ENCODE measurements at places on chromosomes 4 and X.
A peak's percentile ranks its signal among the peaks of the same experiment; 100 is the strongest.

GRCh38 chr4:113822555-113823290 is 61.2 kb upstream of the CAMK2D start:
- DNase-seq = no peak

- DNase-seq = no peak
These were observed 27.9 kb upstream of the MSMO1 start for GRCh38 chr4:165299399-165300060.

- DNase-seq = no peak
These were observed 170.2 kb downstream of the ADGRA3 start for GRCh38 chr4:22345678-22346077.

DNA sequence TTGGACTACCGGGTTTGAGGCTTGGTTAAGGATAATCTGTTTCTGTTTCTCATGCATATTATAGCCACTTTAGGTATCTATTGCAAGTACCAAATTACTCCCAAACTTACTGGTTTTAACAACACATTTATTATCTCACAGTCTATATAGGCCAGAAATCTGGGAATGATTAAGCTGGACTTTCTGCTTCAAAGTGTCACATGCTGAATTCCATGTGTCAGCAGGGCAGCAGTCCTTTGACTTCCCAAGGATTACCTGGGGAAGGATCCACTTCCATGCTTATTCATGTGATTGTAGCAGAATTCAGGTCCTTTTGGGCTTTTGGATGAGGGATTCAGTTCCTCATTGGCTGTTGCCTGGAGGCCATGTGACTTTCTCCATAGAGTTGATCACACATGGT is 349.0 kb upstream of the TRAM1L1 start:
- DNase-seq = no peak

DNA sequence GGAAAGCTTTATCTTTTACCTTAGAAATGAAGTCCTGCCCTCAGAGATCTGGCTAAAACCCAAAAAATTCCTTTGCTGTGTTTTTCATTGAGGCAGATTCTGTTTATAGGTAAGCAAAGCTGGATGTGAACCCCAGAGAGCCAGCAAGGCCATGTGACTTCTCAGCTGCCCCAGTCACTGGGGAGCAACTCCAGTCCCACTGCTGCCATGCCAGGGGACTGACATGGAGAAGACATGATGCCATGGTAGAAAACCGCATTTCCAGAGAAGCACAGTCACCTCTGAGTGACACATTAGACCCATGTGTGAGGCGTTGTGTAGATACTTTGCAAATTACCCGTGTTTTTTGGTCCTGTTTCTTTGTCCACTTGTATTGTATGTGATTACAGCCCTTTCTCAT is 45.4 kb downstream of the PTTG2 start:
- no peak for DNase-seq

DNA sequence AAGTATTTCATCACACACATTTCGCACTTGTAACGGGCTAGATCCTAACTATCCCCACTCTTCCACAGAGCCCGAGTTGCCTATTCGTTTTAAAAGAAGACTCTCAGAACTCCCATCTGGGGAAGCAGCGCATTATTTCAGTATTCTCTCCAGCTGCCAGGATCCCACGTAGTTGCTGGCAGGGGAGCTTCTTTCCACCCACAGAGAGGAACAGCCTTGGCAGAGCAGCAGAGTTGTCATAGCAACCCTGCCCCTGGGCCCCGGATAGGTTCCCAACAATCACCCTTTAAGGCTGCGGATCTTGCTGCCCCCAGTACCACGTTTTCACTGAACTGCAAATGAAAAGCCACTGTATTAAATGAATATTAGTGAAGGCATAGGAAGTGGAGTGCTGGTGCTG is 106.7 kb downstream of the GPM6A start:
- DNase-seq = no peak

- DNase-seq = peak; percentile 37
These were observed 32.4 kb upstream of the BCOR start for GRCh38 chrX:40130207-40130606.

DNA sequence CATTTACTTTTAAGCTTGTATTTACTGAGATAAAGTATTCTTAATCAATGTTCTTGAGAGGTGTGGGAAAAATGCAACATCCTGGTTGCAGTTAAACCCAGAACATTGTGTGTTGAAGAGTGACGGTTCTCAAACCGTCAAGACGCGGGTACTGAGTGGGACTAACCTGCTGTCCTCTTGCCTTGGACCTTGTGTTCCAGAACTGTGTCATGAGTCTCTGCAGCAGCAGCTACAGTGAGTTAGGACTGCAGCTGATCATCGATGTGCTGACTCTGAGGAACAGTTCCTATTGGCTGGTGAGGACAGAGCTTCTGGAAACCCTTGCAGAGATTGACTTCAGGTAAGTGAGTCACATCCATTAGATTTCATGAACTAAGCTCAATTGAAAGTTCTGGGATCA is 59.7 kb downstream of the HTT start:
- DNase-seq = no peak

- peak; percentile 30 for DNase-seq
These were observed 139.4 kb upstream of the CPEB2 start for GRCh38 chr4:14862891-14863290.

GRCh38 chr4:41611881-41612871 is 74.2 kb downstream of the LIMCH1 start:
- DNase-seq = peak; percentile 63

GRCh38 chrX:152619897-152620296 is 17.8 kb upstream of the GABRQ start:
- no peak for DNase-seq

- peak; percentile 44 for DNase-seq
These were observed 759 bp upstream of the TBC1D1 start for GRCh38 chr4:37889849-37890800.

DNA sequence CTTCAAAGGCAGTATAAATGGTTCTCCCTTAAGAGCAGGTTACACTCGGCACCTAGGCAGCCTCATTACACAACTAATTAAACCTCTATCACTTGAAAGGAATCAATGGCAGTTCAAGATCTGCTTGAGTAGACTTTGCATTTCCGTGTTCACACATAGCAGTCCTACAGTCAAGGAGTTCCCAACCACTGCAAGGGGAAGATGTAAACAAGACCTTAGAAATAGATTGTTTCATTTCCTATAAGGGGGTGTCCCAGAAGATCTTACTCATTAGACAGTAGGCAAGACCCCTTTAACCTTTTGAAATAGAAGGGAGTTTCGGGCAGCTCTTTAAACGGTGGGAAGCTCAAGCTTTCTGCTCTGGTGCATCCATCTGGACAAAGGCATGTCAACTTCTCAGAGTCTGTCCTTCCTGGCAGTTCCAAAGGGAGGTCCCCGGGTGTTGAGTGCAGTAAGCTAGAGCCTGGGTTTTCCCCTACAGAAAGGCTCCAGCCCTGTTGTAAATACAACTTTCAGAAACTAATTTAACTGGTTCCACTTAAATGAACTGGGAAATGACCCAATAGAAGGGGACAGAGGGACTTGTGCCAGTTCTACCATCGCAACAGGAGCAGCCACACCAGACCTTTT is 150.8 kb downstream of the RBMX2 start:
- DNase-seq = no peak

DNA sequence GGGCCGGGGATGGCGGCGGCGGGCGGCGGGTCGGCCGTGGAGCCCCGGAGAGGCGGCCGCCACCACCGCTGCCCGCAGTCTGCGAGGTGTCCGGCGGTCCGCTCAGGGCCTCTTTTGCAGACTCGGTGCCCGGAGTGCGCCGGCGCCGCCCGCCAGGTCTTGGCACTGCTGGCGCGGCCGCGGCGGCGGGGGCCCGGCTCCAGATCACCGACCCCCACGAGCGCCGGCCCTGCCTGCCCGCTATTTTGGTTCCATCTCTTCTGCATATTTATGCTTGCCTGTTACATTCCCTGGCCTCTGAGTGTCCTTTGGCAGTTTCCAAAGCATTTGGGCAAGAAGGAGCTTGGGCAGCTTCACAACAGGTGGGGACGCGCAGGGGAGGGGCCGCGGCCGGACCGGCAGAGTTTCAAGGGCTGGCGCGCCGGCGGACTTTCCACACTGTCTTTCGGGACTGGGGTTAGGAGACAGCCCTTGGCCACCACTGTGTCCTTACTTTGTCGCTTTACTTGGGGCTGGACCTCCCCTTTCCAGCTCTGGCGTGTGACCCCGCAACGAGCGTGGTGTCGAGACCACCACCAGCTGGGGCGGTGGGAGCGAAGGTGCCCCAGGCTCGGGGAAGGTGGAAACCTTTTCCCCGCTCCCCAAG is 668 bp upstream of the TAPT1 start:
- no peak for DNase-seq

- peak; percentile 56 for DNase-seq
These were observed 99.3 kb downstream of the ANXA5 start for GRCh38 chr4:121597346-121597934.

GRCh38 chr4:132866616-132867015 is 282.5 kb upstream of the PCDH10 start:
- no peak for DNase-seq
